ENCODE measurements at places on chromosomes 11 and 22. TPM values are rescaled to one million over a fixed set of nuclear protein-coding genes. Genes with fewer than 3 reads are reported as not detected.
A peak's percentile ranks its signal among the peaks of the same experiment; 100 is the strongest.

DNA sequence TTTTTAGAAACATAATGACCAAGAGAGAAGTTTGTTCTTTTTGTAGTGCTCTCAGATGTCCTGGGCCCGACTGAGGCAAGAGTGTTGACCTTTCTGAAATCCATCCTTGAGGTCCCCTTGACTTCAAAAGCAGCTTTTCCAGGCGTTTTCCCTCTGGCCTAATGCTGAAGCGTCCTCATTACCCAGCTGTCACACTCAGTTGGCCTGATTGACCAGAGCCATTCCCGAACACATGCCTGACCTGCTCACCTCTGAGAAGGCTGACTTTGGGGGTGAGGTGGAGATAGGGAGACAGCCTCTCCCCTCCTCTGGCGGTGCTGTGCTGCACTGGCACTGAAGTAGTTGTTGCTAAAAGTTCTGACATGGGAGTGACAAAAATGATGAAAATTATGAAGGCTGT, 66.9 kb downstream of the ALX4 start:
- DNase-seq = no peak

- no peak for DNase-seq
These were observed 34.7 kb downstream of the CCDC83 start for GRCh38 chr11:85889676-85890579.

DNA sequence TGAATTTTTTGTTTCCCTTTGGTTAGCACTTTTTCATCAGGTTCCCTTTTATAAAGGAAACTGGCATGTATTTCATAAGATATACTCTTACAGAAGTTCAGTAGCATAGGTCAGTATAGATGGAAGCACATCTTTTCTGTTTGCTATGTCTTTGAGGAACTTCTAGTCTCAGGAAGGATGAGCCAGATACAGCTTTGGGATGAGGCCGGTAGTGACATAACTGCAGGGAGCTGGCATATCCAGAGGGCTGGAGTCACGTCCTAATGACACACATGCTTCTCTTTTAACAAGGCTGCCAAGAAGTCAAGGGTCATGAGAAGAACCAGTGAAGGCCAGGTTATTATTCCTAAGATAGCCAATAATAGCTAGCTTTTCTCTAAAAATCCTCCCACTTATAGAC, 33.3 kb upstream of the ADSL start:
- DNase-seq = no peak

- DNase-seq = peak; percentile 46
These were observed 17.2 kb downstream of the KIAA1671 start for GRCh38 chr22:24969560-24970301.

- no peak for DNase-seq
These were observed 56.8 kb downstream of the PRR5L start for GRCh38 chr11:36352922-36353321.

- DNase-seq = peak; percentile 91
These were observed 116.6 kb upstream of the GRK3 start for GRCh38 chr22:25447686-25448434.

GRCh38 chr11:122214567-122214966, 98.6 kb upstream of the BLID start:
- DNase-seq = no peak

DNA sequence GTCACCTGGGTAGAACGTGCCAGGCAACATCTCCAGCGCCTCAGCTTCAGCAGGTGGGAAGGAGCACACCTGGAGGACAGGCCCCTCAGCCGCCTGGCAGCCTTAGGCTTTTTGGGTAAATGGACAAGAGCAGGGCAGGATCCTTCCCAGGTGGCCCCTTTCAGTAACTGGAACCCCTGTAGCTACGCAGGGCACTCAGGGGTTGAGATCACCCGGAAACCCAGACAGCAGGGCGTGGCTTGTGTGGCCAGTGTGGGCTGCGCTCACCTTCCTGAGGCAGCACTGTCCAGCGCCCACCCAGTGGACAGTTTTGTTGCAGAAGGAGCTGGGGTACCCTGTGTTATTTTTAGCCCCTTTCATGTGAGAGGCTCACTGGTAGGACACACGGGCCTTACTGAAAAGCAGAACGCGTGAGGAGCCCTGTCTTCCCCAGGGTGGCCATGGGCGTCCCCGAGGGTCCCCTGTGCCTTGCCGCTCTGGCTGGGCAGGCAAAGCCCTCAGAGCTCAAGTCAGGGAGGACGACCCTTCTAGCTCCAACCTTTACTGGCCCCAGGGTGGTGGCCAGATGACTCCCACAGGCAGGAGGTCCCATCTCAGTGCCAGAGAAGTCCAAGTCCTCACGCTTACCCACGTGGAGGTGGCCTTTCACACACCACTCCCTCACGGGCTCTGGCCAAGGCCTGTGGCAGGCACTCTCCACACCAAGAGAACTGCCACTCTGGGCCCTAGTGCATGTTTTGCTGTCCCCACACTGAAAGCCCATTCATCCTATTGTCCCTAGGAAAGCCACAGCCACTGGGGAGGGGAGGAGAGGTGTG, 75.8 kb downstream of the CTTN start:
- DNase-seq = no peak

DNA sequence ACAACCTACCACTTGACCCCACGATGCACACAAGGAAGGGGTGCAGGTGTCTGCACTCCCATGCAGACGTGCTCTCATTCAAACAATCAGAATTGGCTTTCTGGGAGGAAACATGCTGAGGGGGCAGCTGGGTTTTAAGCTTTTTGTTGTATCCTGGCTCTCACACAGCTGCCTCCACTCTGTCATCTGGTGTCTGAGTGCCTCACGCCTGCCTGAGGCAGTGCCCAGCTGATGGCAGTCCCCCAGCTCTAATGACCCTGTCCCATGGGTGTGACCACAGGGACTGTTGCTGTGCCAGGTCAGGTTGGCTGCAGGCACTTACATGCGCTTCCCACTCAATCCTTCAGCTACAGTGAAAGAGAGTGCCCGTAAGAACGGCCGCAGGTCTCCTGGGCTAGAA, 53.7 kb downstream of the ARFGAP3 start:
- DNase-seq = no peak

- no peak for DNase-seq
These were observed 54.9 kb downstream of the TSPAN18 start for GRCh38 chr11:44781655-44782054.

DNA sequence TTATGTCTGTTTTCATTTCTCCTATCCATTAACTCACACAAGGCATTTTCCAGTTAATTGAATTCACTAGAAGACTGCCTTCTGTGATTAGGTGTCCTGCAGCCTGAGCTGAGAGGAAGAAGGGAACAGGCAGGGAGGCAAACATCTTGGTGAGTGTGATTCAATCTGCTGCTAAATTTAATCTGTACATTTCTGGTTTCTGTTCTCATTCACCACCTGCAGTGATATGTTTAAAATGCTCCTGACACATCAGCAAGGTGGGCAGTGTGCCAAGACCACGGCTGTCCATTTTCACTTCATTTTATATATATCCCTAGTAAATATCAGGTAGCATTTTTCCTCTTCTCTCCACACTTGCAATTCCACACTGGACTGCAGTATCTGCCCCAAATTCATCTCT, 416.5 kb downstream of the TMEM135 start:
- DNase-seq = no peak

DNA sequence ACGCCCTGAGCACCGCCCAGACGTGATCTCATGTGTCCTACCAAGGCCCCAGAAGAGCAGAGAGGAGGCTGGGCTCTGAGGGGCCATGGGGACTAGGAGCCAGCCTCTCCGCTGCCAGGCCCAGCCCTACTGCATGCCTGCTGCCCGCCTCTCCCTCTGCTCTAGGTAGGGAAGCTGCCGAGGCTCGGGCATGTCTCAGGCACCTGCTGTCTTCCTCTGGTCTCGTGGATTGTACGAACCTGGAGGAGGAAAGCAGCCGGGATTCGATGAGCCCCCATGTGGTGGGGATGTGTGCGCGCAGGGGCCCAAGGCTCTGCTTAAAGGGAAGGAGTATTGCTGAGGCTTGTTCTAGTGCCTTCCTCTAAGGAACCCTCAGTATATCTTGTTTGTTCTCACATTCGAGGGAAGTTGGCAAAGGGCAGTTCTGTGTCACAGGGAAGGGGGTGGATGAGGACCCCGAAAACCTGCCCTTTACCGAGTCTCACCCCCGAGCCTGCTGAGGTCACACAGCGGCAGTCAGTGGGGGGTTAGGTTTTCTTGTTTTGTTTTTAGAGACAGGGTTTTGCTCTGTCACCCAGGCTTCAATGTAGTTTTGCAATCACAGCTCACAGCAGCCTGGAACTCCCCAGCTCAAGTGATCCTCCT, 21.2 kb downstream of the DAGLA start:
- peak; percentile 46 for DNase-seq

DNA sequence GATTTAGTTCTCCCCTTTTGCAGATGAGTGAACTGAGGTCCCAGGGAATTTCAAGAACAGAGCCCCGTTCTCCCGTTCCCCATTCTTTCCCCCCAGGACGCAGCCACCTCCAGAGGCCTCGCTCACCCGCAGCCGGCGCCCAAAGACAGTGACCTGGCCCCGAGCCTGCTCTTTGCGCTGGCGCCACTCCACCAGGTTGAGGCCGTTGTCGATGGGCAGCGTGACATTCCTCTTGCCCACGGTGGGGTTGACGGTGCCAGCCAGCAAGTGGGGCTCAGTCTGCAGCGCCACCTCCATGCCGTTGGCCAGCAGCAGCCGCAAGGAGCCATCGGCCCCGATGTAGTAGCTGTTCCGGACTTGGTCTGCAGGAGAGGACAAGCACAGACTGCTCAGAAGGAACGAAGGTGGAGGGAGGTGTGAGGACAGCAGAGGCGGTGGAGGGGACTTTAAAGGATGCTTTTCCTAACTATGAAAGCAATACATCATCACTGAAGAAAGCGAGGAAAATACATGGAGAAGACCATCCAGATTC, 101.4 kb upstream of the NARS2 start:
- no peak for DNase-seq

- no peak for DNase-seq
These were observed 25.2 kb downstream of the USP28 start for GRCh38 chr11:113850188-113850587.

GRCh38 chr22:24518771-24519485, 23.8 kb downstream of the UPB1 start:
- DNase-seq = peak; percentile 49

- no peak for DNase-seq
These were observed 6.5 kb upstream of the CERK start for GRCh38 chr22:46744581-46744980.

DNA sequence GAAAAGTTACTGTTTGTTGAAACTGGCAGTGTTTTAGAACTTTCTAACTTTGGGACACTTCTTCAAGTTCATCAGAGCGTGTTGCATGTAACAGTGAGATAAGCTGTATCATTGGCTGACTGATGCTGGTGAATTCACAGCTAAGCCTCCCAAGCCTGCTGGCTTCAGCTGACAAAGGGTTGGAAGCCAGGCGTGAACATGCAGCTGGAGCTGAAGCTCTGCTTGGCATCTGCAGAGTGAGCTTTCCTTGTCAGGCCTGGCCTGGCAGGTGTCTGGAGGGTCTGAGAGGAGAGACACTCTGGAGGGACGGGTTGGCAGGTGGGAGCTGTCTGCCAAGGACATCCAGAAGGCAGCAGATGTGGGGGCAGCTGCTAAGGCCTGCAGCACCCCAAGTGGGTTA, 1.5 kb downstream of the AMPD3 start:
- DNase-seq = peak; percentile 76

GRCh38 chr11:125369808-125370207, 126.3 kb downstream of the FEZ1 start:
- no peak for DNase-seq

- peak; percentile 79 for DNase-seq
These were observed 199.7 kb downstream of the C11orf91 start for GRCh38 chr11:33500861-33501479.

GRCh38 chr22:38082986-38083710, 836 bp downstream of the SLC16A8 start:
- no peak for DNase-seq

GRCh38 chr22:49136041-49136815, 691.4 kb downstream of the BRD1 start:
- DNase-seq = no peak

DNA sequence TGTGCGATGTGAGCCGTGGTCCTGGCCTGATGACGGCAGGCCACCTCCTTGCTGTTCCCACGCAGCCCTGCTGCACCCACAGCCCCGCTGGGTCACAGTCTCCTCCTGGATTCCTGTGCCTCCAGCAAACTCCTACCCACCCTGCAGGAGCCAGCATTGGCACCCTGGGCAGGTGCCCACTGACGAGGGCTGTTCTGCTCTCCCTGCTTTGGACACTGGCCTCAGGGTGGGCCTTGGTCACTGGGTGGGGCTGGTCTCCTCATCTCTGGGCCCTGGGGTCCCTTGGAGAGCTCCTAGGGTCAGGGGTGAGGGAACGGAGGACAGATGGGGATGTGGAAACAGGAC, 12.7 kb downstream of the TSPAN4 start:
- DNase-seq = no peak

Gene SOX6
- 17.9 TPM for polyA plus RNA-seq

Gene MN1
- polyA plus RNA-seq = 11.7 TPM

Gene SCGB2A2
- not detected for polyA plus RNA-seq

Gene F2
- not detected for polyA plus RNA-seq

Gene SEC14L2
- 2.1 TPM for polyA plus RNA-seq

Gene LRRC10B
- 0.08 TPM for polyA plus RNA-seq

Gene ESAM
- polyA plus RNA-seq = 62.5 TPM

Gene P2RY6
- polyA plus RNA-seq = 1.1 TPM

Gene CASP5
- polyA plus RNA-seq = not detected

Gene JHY
- polyA plus RNA-seq = 2.0 TPM

Gene PHF21B
- polyA plus RNA-seq = 0.55 TPM

All from muscle of leg (tissue), 16 donors.